ENCODE measurements at places on chromosomes 16 and 17. TPM values are rescaled to one million over a fixed set of nuclear protein-coding genes. Genes with fewer than 3 reads are reported as not detected.

The CARD14 gene
- total RNA-seq, result 0.60 TPM

The MYL11 gene
- total RNA-seq, result 0.68 TPM

The TMEM106A gene
- total RNA-seq, result 1.7 TPM

The GP1BA gene
- total RNA-seq, result not detected

The KIF19 gene
- total RNA-seq, result 0.15 TPM

The PIRT gene
- not detected for total RNA-seq

The KRTAP2-1 gene
- total RNA-seq, result not detected

The UMOD gene
- not detected for total RNA-seq

The SLC9A5 gene
- 2.5 TPM for total RNA-seq

The IKZF3 gene
- not detected for total RNA-seq

GRCh38 chr17:12358477-12358876 is 307.2 kb upstream of the MYOCD start:
- H3K36me3 ChIP-seq, result no peaks in the 10 kb centered on the region
- no peaks in the 10 kb centered on the region for H3K27me3 ChIP-seq
- no peaks in the 10 kb centered on the region for H3K4me1 ChIP-seq
- no peak overlapping the region for H3K4me3 ChIP-seq
- H3K27ac ChIP-seq, result no peak overlapping the region

DNA sequence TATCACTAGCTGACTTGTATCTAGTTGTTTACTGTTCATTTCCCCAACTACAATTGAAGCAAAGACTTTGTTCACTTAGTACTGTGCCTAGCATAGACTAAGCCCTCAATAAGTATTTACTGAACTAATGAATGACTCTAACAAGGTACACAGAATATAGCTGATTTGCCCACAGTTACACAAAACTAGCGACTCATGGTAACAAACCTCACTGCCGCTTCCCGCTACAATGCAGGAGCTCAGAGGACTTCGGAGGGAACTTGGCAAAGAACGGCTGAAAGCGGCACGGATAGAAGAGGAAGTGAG is 524 bp downstream of the EFTUD2 start:
- no peak for DNase-seq
- H3K36me3 ChIP-seq, result no peaks in the 10 kb centered on the region
- H3K4me1 ChIP-seq, result no peaks in the 10 kb centered on the region
- H3K27ac ChIP-seq, result peak overlapping the region; percentile 98
- no peaks in the 10 kb centered on the region for H3K27me3 ChIP-seq

DNA sequence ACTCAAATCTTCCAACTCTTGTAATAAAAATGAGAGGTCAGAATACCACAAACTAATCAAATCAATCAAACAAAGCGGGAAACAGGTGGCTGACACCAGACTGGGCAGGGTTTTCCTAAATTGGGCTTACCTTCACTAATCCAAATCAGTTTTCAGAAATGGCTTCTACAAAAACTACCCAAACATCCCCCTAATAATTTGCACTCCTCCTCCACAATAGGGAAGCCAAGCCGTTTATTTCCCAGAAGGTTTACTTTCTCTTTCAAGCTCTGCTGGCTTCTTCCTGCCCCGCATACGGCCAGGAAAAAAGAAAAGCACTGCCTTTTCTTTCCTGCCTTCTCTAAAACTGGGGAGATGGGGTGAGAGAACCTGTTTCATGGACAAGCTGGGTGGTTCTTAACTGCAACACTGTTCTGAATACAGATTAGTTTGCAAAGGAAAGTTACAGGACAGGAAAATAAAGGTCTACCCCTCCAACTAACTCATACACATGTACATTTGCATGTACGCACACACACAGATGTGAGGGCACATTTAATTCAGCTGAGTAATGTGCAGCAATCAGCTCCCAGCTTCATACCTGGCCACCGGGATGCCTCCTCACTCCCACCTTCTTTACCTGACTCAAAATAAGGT is 9.2 kb downstream of the STAT3 start:
- H3K27ac ChIP-seq, result peak overlapping the region; percentile 81
- no peak overlapping the region for H3K4me3 ChIP-seq
- no peaks in the 10 kb centered on the region for H3K36me3 ChIP-seq

DNA sequence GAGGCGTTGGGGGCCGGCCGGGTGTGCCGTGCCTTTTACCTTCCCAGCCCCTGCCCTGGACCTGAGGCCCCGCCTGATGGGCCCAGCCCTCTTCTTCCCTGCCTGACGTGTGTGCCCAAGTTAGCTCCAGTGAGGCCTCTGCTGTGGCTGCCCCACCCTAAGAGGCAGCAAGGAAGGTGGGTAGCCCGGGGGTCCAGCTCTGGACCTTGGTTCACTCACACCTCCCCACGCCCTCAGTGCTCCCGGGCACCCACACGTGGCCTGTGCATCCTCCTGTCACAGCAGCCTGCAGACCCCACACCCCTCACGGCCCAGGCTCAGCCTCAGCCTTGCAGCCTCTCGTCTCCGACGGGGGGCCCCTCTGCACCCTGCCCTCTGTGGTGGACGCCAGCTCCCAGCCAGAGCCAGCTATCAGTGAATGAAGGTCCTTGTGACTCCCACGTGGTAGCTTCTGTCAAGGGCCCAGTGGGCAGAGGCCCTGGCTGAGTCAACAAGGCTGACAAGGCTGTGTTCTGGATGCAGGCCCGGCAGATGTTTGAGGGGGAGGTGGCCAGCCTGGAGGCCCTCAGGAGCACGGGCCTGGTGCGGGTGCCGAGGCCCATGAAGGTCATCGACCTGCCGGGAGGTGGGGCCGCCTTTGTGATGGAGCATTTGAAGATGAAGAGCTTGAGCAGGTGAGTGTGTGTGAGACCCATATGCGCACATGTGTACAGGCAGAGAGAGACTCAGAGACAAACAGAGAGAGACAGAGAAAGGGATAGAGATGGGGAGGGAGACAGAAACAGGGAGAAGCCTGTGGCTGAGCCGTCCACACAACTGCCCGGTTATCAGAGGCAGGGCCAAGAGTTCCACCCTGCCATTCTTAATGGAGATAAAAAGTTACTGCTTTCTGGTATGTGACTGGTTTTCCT is 2.8 kb downstream of the FN3K start:
- no peak overlapping the region for H3K4me3 ChIP-seq
- no peak overlapping the region for H3K27ac ChIP-seq
- DNase-seq, result no peak

GRCh38 chr17:28916302-28916934 is 13.5 kb upstream of the DHRS13 start:
- no peak overlapping the region for H3K4me3 ChIP-seq
- H3K36me3 ChIP-seq, result peaks cover 33% of the 10 kb centered on the region
- H3K27ac ChIP-seq, result no peak overlapping the region
- peak; percentile 58 for DNase-seq

DNA sequence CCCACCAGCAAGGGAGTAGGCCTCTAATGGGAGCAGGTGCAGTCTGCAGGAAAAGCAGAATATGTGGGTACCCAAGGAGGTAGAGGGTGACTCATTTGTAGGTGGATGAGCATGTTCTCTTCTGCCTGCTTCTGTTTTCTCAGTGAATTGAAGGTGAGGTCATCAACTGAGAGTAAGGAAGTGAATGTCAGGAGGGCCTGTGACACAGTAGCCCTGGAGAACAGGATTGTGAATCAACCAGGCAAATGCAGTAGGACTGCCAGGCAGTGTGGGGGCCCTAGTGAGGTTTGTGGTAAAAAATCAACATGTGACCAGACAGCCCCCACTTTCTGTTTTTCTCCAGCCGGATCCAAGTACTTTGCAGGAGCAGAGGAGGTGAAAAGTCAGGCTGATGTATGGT is 150.5 kb upstream of the SOX9 start:
- no peak for DNase-seq
- H3K36me3 ChIP-seq, result no peaks in the 10 kb centered on the region
- H3K4me3 ChIP-seq, result no peak overlapping the region

DNA sequence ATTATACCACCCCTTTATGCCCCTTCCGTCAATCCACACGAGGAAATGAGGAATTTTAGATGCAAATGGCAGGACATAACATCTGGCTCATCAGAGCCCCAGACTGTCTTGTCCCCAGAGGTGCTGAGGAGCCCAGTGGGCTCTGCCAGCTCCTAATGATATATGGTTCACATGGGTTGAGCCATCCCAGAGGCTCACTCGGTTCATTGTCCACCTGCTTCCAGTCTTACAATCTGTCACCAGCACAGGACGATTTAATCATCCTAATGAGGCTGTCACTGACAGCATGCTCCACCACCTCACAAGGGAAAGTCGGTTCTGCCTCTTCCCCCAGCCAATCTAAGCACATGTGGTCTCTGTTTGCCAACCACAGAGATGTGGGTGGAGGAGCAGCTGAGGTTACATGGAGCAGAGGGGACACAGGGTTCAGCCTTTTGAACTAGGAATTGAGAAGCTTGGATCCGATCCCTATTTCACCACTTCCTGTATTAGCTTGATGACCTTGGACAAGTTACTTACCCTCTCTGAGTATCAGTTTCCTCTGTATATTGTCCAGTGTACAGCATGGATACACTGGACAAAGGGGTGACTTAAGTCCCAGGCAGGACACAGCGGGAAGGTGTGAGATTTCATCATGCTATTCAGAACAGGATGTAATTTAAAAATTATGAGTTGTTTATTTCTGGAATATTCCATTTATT is 27.0 kb upstream of the DHX8 start:
- H3K4me1 ChIP-seq, result peaks cover 5% of the 10 kb centered on the region
- DNase-seq, result no peak
- no peaks in the 10 kb centered on the region for H3K36me3 ChIP-seq
- H3K27me3 ChIP-seq, result no peaks in the 10 kb centered on the region
- no peak overlapping the region for H3K27ac ChIP-seq

DNA sequence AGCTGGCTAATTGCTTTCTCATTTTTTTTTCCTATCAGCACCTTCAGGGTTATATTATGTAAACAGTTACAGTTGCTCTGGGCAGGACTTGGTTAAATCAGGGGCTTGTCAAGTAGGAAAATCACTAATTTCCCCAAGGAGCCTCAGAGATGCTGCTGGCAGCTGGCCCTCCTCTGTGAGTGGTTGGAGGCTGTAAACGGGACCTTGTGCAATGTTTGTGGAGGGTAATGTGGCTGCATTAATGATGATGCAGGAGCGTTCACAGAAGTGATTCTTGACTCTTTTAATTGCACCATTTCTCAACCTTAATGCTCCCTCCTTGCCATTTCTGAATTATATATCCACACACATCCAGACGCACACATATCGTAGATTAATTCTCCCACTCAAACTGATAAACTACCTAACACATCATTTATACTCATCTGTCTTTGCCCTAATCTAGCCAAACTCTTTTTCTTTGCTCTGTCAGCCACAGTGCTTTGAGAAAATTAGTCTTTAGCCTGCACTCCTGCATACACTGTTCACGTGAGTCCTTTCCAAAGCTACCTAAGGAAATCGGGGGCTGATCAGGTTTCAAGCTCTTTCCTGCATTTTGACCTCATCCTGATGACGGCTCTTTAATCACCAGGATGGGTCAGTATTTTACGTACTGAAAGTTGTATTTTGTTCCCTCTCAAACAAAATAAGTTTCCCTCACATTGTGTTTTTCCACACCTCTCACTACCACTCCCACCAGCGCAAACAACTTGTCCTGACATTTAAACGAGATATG is 154.4 kb upstream of the PIRT start:
- no peaks in the 10 kb centered on the region for H3K4me1 ChIP-seq
- no peak for DNase-seq
- H3K27me3 ChIP-seq, result no peaks in the 10 kb centered on the region
- no peak overlapping the region for H3K4me3 ChIP-seq
- H3K27ac ChIP-seq, result no peak overlapping the region
- H3K36me3 ChIP-seq, result no peaks in the 10 kb centered on the region

GRCh38 chr16:78900044-78900811 is 700.3 kb downstream of the MAF start:
- H3K36me3 ChIP-seq, result no peaks in the 10 kb centered on the region
- H3K4me3 ChIP-seq, result peak overlapping the region; percentile 3

- no peak overlapping the region for H3K4me3 ChIP-seq
- H3K27ac ChIP-seq, result no peak overlapping the region
- DNase-seq, result no peak
- H3K4me1 ChIP-seq, result no peaks in the 10 kb centered on the region
These were observed 1.3 kb downstream of the KRTAP3-3 start for GRCh38 chr17:40992666-40993065.

DNA sequence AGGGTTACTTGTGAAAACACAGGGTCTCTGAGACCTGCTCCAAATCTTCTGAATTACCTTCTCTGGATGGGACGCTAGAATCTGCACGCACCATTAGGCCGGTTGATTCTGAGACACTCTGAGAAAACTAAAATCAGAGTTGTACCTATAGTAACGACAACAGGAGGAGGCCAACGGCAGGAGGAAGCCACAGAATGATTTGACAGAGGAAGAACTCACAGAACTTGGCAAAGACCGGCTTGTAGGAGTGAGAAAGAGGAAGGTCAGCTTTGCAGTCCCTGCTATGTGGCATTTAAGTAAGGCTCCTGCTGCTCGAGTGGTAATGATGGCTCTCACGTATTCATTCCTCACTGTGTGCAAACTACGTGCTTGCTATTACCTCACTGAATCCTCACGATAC is 483.0 kb downstream of the TMEM114 start:
- H3K27me3 ChIP-seq, result no peaks in the 10 kb centered on the region
- no peak for DNase-seq
- no peak overlapping the region for H3K27ac ChIP-seq
- H3K36me3 ChIP-seq, result no peaks in the 10 kb centered on the region

DNA sequence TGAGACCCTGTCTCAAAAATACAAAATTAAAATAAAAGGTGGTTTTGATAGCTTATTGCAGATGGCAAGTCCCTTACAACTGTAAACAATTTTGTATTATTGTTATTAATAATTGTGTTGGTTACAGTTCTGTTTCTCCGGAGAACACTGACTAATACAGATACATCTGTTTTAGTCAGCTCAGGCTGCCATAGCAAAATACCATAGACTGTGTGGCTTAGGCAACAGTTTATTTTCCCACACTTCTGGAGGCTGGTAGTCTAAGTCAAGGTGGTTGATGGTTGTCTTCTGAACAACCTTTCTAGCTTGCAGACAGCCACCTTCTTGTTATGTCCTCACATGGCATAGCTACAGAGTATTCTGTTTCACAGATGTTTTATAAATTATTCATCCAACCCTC is 14.2 kb upstream of the IL21R start:
- no peak for DNase-seq
- no peaks in the 10 kb centered on the region for H3K27me3 ChIP-seq
- H3K4me1 ChIP-seq, result no peaks in the 10 kb centered on the region
- no peak overlapping the region for H3K4me3 ChIP-seq
- no peaks in the 10 kb centered on the region for H3K36me3 ChIP-seq

- H3K4me1 ChIP-seq, result no peaks in the 10 kb centered on the region
- no peak overlapping the region for H3K4me3 ChIP-seq
These were observed 23.3 kb upstream of the CCL1 start for GRCh38 chr17:34386343-34386696.

DNA sequence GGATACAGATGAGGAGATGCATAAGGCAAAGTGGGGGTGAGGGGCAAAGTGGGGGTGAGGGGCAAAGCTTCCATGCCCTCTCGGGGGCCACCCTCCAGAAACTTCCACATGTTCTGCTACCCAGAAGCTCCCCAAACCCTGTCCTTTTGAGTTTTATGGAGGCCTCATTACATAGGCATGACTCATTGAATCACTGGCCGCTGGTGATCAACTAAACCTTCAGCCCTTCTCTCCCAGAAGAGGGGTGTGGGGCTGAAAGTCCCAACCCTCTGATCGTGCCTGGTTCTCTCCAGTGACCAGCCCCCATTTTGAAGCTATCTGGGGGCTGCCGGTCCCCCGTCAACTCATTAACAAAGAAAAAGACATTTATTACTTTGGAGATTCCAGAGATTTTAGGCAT is 27.5 kb downstream of the ITGAE start:
- no peak overlapping the region for H3K27ac ChIP-seq
- H3K4me1 ChIP-seq, result no peaks in the 10 kb centered on the region
- no peaks in the 10 kb centered on the region for H3K36me3 ChIP-seq
- H3K4me3 ChIP-seq, result no peak overlapping the region
- H3K27me3 ChIP-seq, result no peaks in the 10 kb centered on the region

Data from neural progenitor cell (in vitro differentiated cells).